PC-9 (cell line): ENCODE measurements at places on chromosomes 2 and 18.

DNA sequence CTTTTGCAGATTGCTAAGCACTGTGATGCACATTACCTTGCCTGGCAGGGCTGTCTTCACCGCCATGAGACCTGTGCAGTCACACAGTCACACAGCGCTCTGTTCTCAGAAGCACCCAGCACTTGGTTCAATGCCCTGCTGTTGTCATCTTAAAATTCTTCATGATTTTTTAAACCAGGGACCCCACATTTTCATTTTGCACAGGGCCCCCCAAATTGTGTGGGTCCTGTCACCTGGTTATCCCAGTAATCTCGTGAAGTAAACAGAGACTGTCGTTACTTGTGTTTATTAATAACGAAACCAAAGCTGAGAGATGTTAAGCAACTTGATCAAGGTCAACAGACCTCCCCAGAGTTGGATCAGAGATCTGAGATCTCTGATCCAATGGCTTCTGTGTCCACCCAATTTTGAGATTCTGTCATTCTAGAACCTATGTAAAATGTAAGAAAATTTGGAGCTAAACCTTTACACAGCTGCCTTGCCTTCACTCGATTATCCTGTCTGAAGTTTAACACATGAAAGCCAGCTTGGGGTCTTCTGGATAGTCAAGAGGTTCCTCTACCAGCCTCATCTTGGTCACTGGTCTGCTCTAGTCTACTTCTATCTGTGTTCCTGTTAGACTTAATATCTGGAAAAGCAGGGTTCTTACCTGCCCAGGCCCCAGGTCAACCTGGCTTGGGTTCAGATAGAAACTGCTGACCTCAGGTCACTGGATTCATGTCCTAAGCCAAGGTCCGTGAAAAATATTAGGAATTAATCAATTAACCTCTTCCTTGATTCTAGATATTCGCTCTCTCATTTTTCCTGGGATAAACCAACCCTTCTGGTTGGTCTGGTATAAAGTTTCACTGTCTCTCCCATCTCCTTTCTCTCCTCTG, 13.7 kb upstream of the TTC39C start:
- no peak for DNase-seq

- DNase-seq, result no peak
These were observed 228.7 kb upstream of the SLC8A1 start for GRCh38 chr2:40680547-40680946.

DNA sequence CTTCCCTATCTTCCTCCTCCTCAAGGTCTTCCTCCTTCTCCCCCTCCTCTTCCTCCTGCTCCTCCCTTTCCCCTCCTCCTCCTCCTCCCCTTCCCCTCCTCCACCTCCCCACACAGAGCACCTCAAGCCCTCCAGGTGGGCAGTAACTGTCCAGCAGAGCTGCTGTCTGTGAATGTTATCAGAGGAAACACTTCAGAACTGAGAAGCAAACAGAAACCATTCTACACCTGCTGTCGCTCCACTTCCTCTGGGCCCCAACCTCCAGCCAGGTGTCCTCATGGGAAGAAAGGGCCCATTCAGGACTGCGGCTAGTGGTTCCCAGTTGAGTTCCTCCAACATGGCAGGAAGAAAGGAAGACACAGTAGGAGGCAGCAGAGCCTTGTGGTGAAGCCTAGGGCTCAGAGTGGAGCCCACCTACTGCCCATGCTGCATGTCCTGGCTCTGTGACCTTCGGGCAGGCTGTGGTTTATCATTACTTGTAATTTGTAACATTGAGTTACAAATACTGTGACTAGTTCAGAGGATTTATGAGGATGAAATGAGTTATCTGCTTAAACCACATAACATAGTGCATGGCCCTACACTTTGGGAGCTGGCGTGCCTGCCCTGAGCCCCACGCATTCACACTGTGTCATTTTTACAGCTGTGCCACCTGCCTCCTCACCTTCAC, 165.9 kb upstream of the ID2 start:
- no peak for DNase-seq

GRCh38 chr18:48127606-48128005, 197.1 kb upstream of the SMAD2 start:
- DNase-seq, result no peak

GRCh38 chr18:49021433-49022129, 70.8 kb upstream of the SMAD7 start:
- DNase-seq, result peak; percentile 86

DNA sequence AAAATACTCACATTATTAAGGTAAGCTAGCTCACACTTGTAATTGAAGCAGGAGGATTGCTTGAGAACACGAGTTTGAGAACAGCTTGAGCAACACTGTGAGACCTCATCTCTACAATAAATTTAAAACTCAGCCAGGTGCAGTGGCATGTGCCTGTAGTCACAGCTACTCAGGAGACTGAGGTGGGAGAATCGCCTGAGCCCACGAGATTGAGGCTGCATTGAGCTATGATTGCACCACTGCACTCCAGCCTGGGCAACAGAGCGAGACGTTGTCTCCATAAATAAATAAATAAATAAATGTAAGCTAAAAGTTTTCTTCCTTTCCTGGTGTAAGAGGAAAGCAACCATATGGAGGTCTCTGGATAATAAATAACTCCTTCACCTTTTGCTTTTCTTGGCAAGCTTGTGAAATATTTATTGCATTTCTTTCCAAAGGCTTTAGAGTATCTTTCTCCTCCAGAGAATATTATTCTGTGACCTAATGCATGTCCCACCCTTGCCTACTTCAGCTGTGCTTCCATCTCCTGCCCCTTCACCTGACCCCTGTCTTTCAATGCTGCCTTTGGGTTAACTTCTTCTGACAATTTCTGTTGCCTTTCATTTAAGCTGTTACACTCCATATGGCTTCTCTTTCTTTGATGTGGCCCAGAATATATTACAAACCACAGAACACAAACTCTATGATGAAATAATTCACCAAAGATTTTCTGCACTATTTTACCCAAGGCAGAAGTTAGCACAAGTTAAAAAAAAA, 280.7 kb upstream of the RND3 start:
- DNase-seq, result no peak

DNA sequence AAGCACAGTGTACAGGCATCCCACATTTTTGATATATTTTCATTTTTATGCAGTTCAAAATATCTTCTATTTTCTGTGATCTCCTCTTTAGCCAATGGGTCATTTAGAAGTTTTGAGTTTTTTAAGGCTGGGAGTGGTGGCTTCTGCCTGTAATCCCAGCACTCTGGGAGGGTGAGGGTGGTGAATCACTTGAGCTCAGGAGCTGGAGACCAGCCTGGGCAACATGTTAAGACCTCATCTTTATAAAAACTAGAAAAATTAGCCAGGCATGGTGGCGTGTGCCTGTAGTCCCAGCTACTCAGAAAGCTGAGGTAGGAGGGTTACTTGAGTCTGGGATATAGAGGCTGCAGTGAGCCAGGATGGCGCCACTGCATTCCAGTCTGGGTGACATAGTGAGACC, 17.8 kb downstream of the UBR3 start:
- no peak for DNase-seq

GRCh38 chr2:229660391-229660790, 54.0 kb downstream of the DNER start:
- no peak for DNase-seq

GRCh38 chr2:98463988-98464771, 19.5 kb downstream of the INPP4A start:
- DNase-seq, result no peak

GRCh38 chr2:171383134-171383533, 50.7 kb downstream of the METTL8 start:
- DNase-seq, result no peak

- no peak for DNase-seq
These were observed 582.5 kb downstream of the TSN start for GRCh38 chr2:122338000-122338399.

GRCh38 chr2:180352620-180353019, 345.5 kb upstream of the CWC22 start:
- no peak for DNase-seq

DNA sequence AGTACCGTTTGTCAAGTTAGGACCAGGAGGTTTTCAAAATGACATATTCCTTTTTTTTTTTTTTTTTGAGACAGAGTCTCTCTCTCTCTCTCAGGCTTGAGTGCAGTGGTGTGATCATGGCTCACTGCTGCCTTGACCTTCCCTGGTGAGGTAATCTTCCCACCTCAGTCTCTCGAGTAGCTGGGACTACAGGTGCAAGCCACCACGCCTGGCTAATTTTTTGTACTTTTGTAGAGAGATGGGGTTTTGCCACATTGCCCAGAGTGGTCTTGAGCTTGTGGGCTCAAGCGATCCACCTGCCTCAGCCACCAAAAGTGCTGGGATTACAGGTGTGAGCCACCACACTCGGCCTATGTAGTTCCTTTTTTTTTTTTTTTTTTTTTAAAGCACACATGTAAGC, 127.9 kb upstream of the SEC11C start:
- DNase-seq, result no peak

GRCh38 chr2:190340369-190340768, 3.0 kb upstream of the INPP1 start:
- DNase-seq, result no peak

GRCh38 chr2:233848276-233848675, 6.1 kb downstream of the HJURP start:
- DNase-seq, result no peak

- DNase-seq, result no peak
These were observed 3.3 kb upstream of the GPBAR1 start for GRCh38 chr2:218257390-218257981.

- peak; percentile 92 for DNase-seq
These were observed 404.8 kb downstream of the MEIS1 start for GRCh38 chr2:66839551-66840320.

DNA sequence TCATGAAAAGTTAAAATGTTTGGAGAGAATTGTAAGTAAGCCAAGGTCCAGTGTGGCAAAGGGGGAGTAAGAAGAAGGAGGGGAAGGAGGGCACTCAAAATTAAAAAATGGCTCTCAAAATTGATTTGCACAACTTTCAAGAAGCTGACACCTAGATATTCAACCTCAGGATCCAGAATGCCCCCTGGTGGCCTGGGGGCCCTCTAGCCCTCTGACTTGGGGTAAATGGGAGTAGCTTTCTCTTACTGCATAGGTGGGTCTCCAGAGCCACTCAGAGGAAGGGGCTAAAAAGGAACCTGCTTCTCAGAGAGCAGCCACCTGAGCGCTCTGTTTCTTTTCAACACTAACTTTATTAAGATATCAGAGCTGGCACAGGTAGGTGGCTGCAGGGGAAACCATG, 968.5 kb downstream of the BCL11A start:
- no peak for DNase-seq

DNA sequence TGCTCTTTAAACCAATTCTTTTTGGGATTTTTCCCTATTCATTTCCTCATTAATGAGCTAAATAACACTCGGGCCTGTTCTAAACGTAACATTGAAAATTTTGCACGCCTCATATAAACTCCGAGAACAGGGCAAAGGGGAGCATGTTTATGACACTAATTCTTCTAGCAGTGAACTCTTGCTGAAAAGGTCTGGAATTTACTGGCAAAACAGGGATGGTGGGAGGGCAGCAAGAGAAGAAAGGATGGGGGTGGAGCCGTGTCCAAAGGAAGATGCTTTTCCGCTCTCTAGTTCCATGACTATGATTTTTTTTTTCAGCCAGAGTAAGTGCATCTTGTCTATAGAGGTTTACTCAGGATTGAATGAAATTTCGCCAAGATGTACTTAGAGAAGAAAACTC, 50.0 kb upstream of the IL1R1 start:
- DNase-seq, result no peak

- DNase-seq, result no peak
These were observed 635.8 kb downstream of the RNF144A start for GRCh38 chr2:7552825-7553570.

- DNase-seq, result no peak
These were observed 67.8 kb downstream of the SRBD1 start for GRCh38 chr2:45543257-45543656.

- no peak for DNase-seq
These were observed 200.6 kb downstream of the ZBTB7C start for GRCh38 chr18:48208432-48209140.

DNA sequence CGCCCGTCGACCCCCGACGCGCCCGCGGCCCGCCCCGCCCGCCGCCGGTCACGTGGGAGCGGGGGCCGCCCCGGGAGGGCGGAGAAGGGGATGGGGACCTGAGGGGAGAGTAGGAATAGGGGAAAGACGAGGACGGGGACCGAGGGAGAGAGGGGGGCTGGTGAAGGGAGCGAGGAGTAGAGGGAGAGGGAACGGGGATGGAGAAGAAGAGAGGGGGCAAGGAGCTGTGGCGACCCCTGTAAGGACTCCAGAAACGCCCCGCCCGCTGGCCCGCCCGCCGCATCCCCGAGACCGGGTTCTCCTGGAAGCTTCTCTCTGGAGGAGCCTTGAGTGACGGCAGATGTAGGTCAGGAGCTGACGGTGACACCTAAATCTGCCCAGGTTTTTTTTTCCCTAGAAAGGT, 615 bp downstream of the ADNP2 start:
- no peak for DNase-seq

DNA sequence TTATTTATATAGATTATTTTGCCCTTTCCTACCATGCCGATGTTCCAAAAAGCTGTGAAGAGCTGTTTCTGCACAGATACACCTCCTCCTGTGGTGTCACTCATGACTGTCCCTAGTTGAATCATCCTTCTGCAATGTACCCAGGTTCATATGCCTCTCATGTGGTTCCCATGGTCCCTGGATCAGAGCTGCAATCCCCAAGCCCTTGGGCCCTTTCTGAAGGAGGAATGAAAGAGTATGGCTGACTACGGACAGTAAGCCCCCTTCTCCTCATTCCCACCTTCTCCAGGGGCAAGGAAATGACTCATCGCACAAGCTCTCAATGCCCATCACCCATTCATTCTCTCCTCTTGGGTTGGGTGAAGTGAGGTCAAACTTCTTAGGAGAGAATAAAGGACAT, 63.9 kb upstream of the ACVR1 start:
- no peak for DNase-seq

- no peak for DNase-seq
These were observed 124.9 kb downstream of the DSC3 start for GRCh38 chr18:30917651-30918050.

DNA sequence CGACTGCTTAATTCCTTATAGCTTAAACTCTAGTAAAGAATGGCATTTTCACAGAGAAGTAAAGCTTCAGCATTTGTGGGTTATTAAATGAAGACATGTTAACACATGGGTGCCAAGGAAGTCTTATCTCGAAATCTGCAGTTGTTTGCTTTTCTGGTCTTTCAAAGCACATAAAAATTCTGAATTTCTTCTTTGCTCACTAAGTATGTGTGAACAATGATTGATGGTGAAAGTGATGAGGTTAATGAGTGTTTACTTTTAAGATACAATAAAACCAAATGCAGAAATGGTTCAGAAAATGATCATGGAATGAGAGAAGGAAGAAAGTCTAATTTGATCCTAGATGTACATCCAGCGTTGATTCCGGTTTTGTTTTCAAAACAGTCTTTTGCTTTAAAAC, 234.6 kb upstream of the RAB12 start:
- DNase-seq, result no peak

DNA sequence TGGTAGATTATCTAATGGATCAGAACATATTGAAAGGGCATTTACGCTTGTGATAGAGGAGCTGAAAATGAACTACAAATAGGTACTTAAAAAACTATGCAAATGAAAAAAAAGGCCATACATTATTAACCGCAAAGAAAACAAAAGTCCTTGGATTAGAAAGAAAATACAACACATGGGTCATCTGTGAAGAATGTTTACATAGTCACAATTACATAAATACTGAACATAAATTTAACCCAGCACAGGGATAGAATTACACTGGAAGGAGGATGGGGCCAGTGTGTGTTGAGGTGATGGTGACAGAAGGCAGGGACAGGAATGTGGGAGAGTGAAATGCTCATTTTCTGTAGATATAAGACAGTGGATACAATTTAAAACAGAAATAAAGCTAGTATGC, 6.6 kb downstream of the NTSR2 start:
- peak; percentile 95 for DNase-seq

- DNase-seq, result no peak
These were observed 151.8 kb upstream of the PTPRM start for GRCh38 chr18:7415081-7415894.
